ENCODE measurements at places on chromosomes 1 and 21.

DNA sequence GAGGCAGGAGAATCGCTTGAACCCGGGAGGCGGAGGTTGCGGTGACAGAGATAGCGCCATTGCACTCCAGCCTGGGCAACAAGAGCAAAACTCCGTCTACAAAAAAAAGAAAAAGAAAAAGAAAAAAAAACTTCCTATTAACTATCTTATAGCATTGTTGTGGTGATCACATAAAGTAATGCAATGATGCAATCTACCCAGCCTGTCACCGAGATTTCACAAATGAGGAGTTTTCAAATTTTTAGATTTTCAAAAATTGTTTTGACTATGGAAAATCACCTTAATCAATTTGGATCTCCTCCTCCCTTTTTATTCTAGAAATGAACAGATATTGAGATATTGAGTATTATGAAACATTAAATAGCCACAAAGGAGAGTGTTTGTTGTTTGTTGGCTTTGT is 8.0 kb downstream of the FMO5 start:
- no peak for DNase-seq

DNA sequence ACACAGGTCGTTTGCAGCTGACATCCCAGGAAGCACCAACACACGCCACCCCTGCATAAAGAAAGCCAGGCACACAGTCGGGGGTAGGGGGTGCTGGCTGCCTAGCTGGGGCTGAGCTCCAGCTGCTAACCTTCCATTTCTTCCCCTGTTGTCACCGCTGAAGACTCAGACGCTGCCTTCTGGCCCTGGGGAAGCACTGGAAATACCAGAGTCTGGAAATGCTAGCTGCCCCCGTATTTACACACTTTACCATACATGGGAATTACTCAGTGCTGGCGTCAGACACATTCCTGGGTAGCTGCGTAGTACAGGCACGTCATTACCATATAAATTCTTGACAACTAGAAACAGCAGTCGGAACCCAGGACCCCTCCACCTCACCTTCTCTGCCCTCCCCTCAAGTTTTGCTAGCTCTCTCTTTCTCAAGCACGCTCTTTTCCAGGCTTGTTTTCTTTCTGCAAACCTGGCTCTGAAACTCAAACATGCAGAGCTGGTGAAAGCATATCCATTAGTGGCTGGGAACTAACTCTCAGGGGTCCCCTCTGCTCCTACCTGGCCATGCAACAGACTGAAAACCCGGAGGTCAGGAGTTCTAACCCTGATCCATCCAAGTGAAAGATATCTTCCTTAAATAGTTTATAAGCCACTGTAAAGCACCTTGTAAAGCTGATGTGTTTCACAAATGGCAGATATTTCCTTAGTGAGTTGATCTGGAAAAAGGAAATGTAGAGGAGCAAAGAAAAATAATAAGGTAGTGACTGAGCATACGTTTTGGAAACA is 3.3 kb downstream of the CSRP1 start:
- no peak for DNase-seq

GRCh38 chr1:112308716-112309115 is 87.3 kb upstream of the CTTNBP2NL start:
- no peak for DNase-seq

DNA sequence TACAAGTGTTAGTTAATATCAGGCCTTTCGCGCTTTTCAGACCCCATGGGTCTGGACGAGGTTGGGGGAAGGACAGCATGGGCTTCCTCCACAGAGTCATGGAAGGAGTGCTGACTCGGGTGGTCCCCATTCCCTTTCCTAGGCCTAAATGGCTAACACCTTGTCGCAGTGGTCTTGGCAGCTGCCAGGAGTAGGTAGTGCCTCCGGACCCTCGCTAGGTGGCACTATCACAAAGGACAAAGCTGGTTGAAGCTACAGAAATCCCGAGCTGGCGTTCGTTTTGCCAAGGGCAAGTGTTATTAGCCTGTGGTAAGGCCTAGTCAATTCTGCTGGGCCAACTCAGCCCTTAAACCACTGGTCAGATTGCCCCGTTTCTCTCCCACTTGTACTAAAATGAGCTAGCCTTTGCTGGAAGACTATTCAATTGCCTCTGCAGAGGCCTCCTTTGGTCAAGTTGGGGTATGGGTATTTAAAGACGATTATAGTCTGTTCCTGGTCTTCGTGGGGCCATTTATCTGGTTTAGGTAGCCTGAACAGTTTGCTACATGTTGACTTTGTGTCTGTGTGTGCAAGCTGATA is 1.1 kb upstream of the UBE2Q1 start:
- DNase-seq, result peak; percentile 81

DNA sequence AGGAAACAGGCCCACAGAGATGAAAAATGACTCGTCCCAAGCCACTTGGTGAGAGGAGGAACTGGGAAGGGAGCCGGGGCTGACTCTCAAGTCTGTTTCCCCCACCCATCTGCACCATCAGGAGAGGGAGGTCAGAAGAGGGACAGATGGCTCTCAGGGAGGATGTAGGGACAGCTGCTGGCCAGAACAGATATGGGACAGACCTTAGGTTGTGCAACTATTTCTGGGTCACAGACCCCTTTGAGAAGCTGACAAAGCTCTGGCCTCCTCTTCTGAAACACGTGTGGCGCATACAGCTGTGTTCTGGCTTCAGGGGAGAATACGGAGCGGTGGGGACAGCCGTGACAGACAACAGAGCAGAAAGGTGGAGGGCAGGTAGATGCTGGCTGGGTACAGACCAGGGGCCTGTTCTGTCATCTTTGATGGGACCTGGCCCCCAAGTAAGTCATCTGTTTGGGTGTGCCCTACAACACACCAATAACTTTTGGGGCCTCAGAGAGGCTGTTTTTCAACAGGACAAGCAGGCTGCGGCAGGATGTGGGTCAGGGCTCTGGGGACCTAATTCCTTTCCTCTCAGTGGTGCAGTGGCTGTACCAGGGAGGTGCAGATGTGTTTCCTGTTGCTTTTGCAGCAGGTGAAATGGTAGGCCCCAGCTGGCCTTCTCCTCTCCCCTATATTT is 7.3 kb downstream of the SH3BGRL3 start:
- peak; percentile 79 for DNase-seq

GRCh38 chr1:147243228-147243685 is 773 bp downstream of the CHD1L start:
- no peak for DNase-seq

GRCh38 chr1:204194771-204195170 is 1.5 kb downstream of the KISS1 start:
- DNase-seq, result peak; percentile 66

DNA sequence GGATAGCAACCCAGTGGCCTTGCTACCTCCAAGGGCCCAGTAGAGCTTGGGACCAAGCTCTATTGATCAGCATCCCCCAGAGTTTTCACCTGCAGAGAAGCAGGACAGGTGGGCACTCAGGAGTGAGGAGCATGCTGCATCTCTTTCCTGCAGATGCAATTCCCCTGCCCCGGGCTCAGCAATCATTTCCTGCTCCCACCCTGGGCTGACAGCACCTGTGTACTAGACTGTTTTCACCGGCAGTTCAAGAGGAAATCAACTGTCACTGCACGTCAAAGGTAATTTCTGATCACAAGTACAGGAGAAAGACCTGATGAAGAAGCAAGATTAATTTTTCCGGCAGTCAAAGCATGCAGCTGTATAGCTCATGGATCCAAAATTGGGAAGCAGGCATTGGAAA is 8.8 kb upstream of the NT5C1A start:
- no peak for DNase-seq

GRCh38 chr21:28136656-28137255 is 855.9 kb downstream of the LTN1 start:
- DNase-seq, result no peak

GRCh38 chr1:32138965-32139364 is 31.1 kb downstream of the KPNA6 start:
- DNase-seq, result no peak

DNA sequence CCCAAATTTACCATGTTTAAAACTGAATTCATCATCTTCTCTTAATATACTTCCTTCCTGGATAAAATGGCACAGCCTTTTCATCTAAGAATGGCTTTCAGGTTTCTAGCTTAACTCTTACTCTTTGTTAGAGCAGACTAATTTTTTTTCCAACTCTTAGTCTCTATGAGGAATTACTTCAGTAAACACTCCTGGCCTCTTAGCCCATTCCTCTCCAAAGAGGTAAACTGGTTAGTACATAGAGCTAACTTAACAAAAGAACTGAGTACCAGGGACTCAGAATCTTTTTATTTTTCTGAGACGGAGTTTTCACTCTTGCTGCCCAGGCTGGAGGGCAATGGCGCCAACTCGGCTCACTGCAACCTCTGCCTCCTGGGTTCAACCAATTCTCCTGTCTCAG is 21.1 kb downstream of the FOXJ3 start:
- DNase-seq, result no peak

GRCh38 chr1:32972814-32973428 is 8.3 kb upstream of the RNF19B start:
- DNase-seq, result no peak

DNA sequence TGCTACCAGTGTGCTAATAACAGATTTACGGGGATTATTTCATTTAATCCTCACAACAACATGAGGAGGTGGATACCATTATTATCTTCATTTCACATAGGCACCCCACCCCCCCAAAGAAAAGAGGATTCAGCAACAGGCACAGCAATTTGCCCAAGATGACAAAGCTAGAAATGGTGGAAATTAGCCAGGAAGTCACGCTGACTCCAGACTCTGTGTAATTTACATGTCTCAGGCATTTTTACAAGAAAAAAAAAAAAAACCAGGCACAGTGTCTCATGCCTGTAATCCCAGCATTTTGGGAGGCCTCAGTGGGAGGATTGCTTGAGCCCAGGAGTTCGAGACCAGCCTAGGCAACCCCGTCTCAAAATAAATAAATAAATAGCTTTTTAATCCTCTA is 37.5 kb upstream of the PRDM2 start:
- no peak for DNase-seq

- DNase-seq, result no peak
Observed at GRCh38 chr1:231861541-231862481, 235.2 kb downstream of the DISC1 start.

DNA sequence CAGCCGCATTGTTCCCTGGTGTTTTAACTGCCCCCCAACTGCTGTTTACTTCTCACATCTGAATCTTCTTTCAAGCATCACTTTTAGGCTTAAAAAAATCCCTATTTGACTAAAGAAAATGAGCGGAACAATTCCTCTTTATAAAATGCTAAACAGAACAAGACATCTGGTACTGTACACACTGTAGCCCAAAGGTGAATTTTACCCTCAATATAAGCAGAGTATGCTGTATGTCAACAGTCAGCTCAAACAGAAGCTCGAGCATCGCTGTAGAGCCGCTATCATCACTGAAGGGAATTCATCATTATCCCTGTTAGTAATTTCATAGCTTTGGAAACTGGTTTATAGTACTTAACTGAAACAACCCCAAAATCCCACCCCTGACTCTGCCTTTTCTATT is 85.3 kb downstream of the LRRC8D start:
- no peak for DNase-seq

- no peak for DNase-seq
Observed at GRCh38 chr1:24896176-24896575, 33.9 kb downstream of the RUNX3 start.

GRCh38 chr1:180888870-180889269 is 23.8 kb upstream of the KIAA1614 start:
- no peak for DNase-seq

DNA sequence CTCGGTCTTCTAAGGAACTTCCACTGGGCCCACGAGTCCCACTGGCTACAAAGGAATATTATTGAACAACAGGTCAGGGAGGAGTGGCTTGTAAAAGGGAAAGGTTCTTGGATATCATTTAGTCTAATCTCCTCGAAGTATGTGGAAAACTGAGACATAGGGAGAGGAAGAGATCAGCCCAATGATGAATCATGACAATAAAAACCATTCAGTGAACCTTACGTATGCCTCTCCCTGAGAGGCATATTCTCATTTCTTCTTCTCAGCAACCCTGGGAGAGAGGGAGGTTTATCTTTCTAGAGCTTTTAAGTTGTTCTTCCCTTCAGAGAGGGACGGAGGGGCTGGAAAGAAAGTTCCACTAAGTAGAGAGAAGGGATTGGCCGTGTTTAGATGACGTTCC is 5.3 kb upstream of the MOB3C start:
- DNase-seq, result no peak

GRCh38 chr1:214496126-214496525 is 55.3 kb downstream of the PTPN14 start:
- no peak for DNase-seq

- no peak for DNase-seq
Observed at GRCh38 chr1:177341773-177342172, 171.0 kb downstream of the BRINP2 start.

GRCh38 chr1:110203021-110203661 is 7.0 kb upstream of the KCNC4 start:
- peak; percentile 54 for DNase-seq

DNA sequence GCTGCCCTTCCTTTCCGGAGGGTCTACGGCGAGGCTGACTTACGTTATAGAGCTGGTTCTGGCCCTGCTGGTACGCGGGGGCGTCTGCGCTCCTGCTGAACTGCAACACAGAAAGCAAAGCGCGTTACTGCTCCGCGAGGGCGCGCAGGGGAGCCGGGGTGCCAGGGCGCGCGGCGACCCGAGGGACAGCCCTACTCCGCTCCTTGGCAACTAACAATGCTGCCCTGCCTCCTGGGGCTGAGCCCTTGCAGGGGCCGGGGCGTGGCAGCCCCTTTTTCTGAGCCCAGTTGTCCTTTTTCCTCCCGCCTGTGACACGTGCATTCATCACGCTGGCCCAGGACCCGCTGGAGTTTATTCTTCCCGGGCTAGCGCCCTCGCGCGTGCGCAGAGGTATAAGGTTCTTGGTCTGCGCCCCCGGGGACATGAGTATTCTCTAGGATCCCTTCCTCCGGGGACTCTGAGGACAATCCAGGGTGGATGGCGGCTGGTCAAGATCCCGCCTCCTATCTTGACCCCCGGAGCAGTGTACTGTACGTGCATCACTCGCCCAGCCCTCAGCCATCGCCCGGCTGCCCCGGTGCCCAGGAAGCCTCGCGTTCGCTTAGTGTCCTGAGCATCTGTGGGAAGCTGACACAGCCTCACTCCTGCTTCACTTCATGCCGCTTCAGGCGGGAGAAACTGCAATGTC is 78.9 kb downstream of the CD247 start:
- no peak for DNase-seq

DNA sequence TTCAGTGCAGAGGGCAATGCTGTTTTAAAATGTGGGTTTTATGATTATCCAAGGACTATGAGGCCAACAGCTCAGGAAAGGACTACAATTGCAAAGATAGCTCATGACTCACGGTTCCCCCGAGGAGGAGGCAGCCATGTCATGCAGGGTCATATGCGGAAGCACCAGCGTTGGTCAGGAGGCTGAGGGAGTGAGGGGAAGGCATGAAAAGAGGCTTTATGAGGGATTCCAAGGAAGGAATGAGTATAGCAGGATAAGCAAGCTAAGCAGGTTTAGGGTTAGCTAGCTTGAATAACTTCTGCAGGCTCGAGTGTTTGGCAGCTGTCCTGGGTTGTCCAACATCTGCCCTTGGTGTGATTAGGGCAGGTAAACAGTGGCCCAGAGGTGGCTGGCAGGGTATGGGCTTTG is 495.1 kb downstream of the SETD4 start:
- no peak for DNase-seq
